Hippocampal formation (tissue), 2 donors: ENCODE measurements at places on chromosomes 13 and 19.
A peak's percentile ranks its signal among the peaks of the same experiment; 100 is the strongest.

GRCh38 chr13:90438576-90438975, 908.9 kb upstream of the MIR17HG start:
- DNase-seq, result no peak

GRCh38 chr13:98405690-98406344, 171.1 kb downstream of the STK24 start:
- no peak for DNase-seq

DNA sequence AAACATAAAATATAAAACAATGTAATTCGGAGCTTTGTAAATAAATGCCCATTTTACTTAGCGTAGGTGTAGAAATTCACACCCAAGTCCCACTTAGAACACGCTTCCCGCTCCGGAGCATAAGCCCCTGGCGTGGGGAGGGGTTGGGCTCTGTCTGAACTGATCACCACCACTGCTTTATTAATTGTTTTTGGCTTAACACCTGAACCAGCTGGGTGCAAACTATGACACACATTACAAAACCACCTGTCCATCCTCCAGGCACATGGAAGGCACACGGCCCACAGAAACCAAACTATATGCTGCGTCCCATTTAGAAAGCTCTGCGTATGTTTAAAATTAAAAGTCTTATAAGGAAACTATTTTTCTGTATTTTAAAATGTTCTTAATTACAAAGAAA, 25.9 kb downstream of the RASA3 start:
- no peak for DNase-seq

GRCh38 chr13:98123176-98123575, 19.7 kb upstream of the FARP1 start:
- no peak for DNase-seq

GRCh38 chr19:1910177-1910576, 5.0 kb downstream of the ADAT3 start:
- no peak for DNase-seq

- no peak for DNase-seq
These were observed 12.9 kb downstream of the GZMM start for GRCh38 chr19:556611-557382.

DNA sequence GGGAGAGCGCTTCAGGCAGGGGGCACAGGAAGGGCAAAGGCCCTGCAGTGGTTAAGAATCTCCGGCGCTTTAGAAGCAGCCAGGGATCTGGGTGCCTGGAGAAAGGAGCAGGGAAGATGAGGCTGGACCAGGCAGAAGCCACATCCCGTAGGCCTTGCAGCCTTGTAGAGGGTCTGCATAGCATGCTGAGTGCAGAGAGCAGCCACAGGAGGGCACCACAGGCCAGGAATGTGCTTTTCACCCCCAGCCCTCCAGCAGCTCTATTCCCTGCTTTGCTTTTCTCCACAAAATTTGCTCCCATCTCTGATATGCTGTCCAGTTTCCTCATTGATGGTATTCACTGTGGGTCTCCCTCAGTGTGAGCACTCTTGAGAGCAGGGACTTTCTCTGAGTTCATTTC, 5.7 kb downstream of the WDR62 start:
- DNase-seq, result peak; percentile 64

- DNase-seq, result no peak
These were observed 266.2 kb upstream of the SOX21 start for GRCh38 chr13:94978516-94978915.

DNA sequence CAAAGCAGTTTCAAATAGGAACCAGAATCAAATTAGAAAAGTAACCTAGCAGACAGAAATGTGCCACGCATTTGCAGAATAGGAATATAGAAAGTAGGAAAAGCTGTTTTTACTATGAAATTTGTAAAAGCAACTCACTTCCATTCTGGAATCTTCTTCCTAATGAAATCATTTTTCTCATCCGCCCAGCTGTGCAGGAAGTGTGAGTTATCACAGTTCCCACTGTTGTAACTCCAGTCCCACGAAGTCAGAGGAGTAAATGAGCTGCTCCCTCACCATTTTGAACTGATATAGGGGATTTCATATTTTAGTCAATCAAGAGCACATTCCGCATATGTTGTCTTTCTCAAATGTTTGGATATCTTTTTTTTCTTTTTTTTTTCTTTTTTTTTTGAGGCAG, 230.8 kb downstream of the TBC1D4 start:
- DNase-seq, result no peak

DNA sequence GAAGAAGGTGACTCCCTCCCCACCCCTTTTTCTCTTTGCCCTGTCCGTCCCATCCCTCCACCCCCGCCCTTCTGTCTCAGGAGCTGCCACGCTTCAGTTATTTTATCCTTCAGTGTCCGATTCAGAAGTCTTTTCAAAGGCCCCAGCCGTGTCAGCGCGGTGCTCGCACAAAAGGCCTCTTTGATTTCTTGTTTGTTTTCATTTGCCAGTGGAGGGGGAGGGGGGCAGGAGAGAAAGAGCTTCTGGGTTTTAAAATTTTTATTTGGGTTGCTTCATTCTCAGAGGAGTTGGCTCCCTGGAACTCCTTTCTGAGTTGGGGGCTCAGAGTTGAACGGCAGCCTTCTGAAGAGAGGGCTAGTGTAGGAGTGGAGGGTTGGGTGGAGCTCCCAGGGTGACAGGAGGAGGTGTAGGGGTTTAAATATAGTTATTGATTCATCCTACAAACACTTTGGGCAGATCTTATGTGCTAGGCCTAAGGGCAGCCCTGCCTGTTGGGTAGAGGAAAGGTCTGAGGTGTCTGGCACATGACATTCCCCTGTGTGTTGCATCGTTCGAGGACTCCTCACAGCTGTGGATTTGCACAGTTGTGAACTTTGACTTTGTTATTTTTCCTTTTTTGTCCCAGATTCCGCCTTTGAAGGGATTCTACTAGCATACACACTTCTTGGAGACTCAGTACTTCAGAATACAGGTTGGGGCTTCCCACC, 36.8 kb downstream of the NFIX start:
- peak; percentile 75 for DNase-seq

- no peak for DNase-seq
These were observed 50.3 kb downstream of the ZNF44 start for GRCh38 chr19:12244370-12244769.

GRCh38 chr19:7565332-7565731, 29.8 kb downstream of the PNPLA6 start:
- DNase-seq, result no peak

DNA sequence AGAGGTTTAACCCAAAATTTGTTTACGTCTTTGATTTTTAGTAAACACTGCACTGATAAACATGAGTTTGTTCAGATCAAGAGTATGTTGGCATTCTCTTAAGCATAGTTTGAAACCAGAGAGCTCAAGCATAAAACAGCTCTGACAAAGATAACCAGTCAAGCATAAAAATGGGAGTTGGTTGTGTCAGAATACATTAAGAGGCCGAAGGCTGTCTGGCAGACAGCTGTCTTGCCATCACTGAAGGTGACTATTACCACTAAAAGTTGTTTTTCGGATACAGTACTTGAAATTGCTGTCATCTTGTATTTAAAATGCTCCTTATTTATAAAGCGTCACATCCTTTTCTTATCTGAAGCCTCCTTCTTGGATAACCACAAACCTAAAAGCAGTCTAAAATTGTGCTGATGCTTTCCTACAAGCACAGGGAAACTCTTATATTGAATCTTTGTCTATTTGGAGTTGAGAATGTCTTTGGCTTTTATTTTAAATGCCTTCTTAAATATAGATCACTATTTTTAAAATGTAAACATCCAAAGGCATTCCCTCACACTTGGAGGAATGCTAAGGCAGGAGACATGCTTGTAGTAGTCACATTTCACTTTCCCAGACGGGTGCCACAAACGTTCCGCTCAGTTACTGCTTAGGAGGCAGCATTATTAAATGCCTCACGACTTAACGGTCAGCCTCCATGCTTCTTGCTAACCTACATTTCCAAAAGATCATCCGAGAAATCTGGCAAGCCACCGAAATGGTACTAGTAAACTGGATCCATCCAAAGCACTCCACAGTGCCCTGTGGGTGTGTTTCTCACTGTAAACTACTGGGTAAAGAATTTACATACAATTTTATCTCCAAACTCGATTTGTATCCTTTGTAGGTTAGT, 1.5 kb downstream of the SMAD9 start:
- peak; percentile 10 for DNase-seq

DNA sequence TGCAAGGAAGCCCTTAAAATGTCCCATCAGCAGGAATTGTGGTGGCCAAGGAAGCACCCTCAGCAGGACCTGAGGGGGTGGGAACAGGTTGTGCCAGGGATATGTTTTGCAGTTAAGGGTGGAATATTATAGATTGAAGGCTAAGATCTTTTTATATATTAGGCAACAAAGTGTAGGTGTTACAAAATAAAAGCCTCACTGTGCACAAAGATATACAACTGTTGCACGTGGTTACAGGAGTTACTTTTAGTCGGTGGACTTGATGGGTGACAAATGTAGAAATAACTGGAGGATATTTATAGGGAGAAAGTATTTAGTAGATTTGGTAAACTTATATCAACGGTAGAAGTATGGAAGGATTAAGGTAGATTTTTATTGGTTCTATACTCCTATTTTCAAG, 35.1 kb downstream of the TBC1D4 start:
- no peak for DNase-seq

DNA sequence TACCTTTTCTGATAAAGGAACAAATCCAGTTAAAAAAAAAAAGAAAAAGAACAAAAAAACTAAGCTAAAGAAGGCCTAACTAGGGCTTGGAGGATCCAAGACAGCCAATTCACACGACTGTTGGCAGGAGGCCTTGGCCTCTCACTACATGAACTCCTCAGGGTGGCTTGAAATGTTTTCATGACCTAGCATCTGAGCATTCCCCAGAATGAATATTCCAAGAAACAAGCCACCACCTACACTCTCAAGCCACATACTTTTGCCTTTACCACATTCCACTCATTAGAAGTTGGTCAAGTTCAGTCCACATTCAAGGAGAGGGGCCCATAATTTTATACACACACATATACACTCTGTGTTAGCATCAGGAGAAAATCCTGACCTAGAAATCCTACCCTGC, 97.6 kb upstream of the SIAH3 start:
- no peak for DNase-seq

DNA sequence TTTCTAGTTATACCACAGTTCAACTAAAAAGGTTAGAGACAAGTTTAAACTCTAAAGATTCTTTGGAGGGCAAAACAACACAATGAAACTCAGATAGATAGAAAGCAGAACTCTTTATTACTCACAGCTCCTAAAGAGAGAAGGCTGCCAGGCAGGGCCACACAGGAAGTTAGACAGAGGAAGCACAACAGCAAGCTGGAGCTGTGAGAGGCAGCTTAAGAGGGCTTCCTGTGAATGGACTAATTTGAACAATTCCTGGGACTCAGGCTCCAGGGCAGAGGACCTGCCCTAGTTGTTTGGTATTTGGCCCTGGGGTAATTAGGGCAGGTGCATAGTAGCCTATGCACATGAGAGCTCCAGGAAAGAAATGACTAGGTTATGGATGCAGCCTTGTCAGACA, 803.6 kb downstream of the DIAPH3 start:
- DNase-seq, result no peak

DNA sequence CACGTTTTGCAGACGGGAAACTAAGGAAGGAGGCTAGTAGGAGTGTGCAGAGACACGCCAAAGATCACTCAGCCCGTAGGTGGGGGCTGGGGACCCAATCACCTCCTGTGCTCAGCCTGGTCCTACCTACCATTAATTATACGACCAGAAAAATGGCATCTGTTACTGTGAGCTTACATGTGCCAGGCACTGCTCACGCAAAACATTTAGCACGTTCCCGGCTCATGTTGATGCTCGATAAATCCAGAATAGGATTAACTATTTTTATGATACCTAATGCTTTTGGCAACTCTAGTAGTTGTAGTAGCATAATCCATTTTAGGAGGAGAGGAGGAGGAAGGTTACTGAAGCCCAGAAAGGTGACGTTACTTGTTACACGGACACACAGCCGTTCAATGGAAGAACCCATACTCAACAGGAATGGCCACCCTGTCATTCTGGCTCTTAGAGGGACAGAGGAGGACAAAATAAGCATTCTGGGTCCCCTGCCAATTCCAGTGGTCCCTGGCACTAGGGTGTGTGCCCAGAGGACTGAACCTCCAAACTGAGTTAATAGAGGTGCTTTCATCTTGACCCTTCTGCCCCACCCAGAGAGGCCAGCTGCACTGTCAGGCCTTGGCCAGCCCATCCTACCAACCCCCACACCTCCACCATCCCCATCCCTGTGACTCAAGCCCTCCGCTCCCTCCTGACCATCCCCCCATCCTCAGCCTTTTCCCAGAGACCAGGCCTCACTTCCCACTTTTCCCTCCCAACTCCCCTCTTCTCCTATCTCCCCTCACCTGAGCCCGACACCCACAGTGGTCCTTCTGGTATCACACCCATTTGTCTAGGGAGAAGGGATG, 5.0 kb upstream of the EML2 start:
- peak; percentile 28 for DNase-seq

DNA sequence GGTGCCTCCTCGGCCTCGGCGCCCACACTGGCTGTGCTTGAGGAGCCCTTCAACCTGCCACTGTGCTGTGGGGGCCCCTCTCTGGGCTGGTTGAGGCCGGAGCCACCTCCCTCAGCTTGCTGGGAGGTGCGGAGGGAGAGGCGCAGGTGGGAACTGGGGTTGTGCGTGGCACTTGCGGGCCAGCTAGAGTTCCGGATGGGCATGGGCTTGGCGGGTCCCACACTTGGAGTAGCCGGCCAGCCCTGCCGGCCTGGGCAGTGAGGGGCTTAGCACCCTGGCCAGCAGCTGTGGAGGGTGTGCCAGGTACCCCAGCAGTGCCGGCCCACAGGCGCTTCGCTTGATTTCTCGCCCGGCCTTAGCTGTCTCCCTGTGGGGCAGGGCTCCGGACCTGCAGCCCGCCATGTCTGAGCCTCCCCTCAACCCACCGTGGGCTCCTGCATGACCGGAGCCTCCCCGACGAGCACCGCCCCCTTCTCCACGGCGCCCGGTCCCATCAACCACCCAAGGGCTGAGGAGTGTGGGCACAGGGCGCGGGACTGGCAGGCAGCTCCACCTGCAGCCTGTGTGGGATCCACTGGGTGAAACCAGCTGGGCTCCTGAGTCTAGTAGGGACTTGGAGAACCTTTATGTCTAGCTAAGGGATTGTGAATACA, 723.8 kb downstream of the DIAPH3 start:
- no peak for DNase-seq

DNA sequence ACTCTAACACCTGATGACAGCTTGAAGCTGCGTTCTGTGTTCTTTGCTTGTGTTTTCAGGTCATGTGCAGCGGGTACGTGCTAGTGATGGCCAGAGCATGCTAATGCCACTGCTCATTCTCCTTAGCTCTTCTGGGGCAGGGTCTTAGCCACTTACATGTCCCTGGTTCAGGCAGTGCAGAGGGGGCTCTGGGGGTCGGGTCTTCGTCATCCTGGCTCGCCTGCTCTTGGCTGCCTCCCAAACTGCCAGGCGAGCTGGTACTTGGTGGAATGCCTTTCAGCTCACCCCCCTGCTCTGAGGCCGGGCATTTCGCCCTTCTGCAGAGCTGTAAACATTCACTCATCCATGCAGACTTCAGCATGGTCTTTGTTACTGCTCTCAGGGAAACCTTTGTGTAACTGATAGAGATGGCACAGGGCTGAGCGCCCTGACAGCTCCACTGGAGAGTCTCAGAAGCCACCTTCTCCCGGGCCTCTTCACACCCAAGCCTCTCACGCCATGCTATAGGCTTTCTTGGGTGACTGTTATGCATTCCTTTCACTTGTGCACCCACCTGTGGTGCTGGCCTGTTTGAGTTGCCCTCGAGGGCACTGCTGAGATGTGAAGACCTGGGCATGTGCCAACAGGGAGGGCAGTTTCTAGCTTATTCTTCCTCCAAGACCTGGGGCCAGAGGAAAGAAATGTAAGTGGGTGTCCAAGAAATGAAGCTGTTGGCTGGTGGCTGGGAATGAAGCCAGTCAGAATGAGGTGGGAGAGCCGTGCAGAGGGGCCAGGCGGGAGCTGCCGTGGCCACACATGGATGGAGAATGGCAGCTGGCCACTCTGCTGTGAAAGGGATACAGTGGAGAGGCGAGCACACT, 24.4 kb downstream of the FAM124A start:
- DNase-seq, result peak; percentile 85
